ENCODE measurements at places on chromosomes 13 and 19.

- peak; percentile 63 for DNase-seq
These were observed 12.0 kb upstream of the SHFL start for GRCh38 chr19:10074153-10074552.

DNA sequence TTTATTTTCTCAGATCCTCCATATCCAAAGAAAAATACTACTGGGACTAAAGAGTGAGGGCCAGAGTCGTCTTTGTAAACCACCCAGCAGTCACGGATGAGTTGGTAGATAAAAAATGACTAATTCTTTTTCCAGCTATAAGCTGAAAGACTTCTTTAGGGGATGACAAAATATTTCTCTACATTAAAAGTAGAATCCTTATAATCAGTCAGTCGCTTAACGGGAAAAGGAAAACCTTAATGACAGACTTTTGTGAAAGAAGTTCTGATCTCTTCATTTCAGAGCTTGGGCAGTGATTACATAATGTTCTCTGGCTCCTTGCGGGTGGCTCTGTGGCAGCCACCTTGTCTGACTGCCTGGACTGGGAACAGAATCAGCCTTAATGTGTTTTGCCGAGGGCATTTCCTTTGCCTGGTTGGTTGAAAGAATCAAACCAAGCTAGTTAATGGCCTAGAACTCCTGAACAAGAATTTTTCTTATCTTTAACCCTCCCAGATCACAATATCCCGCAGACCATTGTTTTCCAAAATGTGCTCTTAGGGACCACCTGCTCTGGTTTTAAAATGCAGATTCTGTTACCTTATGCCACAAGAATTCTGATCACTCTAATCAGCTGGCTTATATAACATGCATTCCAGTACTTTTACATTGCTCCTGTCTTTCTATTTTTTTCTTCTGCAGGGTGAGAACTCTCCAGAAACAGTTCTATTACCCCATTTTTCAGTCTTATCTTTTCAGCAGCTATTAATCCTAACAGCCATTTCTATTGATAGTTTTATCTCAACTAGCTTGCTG, 2.5 kb downstream of the ITM2B start:
- DNase-seq = no peak

GRCh38 chr19:19417046-19417445, 11.6 kb downstream of the GATAD2A start:
- DNase-seq = no peak

- DNase-seq = no peak
These were observed 25.3 kb downstream of the NAXD start for GRCh38 chr13:110640591-110641029.

GRCh38 chr13:97273341-97273831, 51.3 kb downstream of the MBNL2 start:
- no peak for DNase-seq

- DNase-seq = no peak
These were observed 64.8 kb upstream of the GPR183 start for GRCh38 chr13:99371956-99372355.

GRCh38 chr19:33349319-33350289, 23.9 kb upstream of the CEBPG start:
- no peak for DNase-seq

DNA sequence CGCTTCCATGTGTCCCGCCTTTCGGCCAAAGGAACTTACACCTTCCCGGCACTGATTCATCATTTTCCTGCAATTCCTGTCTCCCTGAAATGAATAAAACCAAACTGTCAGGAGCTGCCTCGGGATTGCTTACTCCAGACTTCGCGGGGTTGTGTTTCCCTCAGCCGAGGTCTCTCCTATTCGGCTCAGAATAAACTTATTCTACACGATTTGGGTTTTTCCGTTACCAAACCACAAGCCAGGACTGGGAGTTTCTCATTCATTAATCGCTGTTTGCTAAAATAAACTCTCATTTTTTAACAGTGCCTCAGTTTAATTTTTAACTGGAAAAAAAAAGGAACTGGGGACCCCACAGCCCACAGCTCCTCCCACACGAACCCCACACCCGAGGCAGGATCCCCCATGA, 667 bp downstream of the ZNF878 start:
- DNase-seq = no peak

GRCh38 chr19:21092109-21092508, 10.1 kb downstream of the ZNF714 start:
- no peak for DNase-seq

GRCh38 chr13:95298169-95298965, 2.9 kb downstream of the ABCC4 start:
- no peak for DNase-seq

DNA sequence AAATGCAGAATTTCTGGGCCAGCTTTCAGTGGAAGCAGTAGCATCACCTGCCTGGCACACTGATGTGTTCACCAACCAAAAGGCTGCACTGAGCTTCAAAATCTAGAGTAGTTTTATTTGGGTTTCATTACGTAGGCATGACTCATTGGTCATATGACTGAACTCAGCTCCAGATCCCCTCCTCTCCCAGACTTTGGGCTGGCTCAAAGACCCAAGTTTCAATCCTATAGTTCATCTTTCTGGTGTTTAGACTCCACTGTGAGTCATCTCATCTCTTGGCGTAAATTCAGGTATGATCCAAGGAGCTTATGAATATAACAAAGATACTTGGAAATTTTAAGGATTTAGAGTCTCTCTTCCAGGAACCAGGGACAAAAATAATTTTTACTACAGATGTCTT, 17.7 kb downstream of the ZMYM5 start:
- DNase-seq = no peak

- DNase-seq = no peak
These were observed 562.4 kb downstream of the IRS2 start for GRCh38 chr13:109224033-109224432.

DNA sequence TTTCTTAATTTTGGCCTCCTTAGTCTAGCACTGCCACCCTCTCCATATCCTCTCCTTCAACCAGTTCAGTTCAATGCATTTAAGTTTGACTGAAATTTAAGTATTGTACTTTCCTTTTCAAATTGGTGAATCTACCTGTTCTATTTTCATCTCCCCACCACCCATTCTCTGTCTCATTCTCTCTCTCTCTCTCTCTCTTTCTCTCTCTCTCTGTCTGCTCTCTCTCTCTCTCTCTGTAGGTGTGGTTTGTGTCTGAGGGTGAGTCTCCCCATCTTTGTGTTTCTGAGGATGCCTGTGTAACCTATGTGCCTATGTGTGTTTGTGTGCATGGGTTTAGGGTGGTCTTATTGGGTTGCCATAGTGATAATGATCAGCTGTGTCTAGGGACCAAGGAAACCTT, 10.1 kb downstream of the PDX1 start:
- DNase-seq = no peak

DNA sequence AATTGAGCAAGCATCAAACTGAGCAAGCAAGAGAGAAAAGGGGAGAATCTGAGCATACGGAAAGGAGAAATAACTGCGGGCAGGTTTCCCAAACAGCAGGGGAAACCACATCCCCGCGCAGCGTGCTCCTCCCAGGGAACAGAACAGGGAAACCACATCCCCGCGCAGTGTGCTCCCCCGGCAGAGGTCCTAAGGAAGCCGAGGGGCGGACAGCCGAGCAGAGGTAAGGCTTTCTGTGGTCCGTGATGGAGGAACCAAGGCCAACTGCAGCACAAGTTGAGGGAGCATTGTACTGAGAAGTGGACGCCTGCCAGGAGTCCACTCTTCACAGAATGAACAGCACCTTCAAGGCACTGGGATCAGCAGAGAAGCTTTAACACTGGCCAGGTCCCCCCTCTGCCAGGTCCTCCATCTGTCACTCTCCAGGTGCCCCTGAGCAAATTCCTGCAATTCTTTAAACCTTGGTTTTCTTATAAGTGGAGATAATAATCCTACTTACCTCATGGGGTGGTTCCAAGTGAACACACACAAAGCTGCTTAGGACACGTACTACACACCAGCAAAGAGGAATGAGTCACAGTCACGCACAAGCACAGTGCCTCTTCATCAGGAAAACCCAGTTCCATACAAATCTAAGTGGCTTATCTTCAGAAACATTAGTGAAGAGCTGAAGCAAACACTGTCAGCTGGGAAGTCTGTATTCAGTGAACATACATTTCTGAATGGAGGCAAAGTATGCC, 23.0 kb upstream of the LAMP1 start:
- DNase-seq = no peak

GRCh38 chr13:37302686-37303085, 197.2 kb upstream of the CSNK1A1L start:
- no peak for DNase-seq

- DNase-seq = no peak
These were observed 98.9 kb downstream of the ESD start for GRCh38 chr13:46698014-46698413.

DNA sequence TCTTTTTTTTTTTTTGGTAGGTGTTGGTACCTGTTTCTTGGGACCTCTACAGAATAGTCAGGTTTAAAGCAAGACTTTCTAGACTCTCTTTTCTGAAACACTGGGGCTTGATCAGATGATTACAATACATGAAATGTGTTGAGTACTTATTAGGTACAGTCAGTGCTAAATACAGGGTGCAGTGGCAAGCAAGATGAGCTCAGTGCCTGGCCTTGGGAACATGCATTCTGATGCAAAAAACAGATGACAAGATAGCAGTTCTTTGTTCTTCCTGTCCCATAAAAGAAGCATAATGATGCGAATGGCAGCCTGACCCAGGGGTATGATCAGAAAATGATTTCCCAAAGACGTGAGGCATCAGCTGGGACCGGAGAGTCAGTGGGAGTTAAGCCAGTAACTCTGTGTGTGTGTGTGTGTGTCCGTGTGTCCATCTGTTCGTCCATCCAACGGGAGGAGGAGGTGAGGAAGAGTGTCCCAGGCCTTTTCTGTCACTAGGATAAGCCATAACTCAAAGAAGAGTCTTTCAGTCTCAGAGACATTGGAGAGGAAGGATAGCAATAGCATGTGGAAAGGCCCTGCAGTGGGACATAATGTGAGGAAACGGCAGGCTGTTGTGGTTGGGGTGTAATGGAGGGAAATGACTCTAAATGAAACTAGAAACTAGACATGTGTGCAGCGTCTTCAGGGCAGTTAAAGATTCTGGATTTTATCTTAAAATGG, 32.2 kb downstream of the SLAIN1 start:
- no peak for DNase-seq

DNA sequence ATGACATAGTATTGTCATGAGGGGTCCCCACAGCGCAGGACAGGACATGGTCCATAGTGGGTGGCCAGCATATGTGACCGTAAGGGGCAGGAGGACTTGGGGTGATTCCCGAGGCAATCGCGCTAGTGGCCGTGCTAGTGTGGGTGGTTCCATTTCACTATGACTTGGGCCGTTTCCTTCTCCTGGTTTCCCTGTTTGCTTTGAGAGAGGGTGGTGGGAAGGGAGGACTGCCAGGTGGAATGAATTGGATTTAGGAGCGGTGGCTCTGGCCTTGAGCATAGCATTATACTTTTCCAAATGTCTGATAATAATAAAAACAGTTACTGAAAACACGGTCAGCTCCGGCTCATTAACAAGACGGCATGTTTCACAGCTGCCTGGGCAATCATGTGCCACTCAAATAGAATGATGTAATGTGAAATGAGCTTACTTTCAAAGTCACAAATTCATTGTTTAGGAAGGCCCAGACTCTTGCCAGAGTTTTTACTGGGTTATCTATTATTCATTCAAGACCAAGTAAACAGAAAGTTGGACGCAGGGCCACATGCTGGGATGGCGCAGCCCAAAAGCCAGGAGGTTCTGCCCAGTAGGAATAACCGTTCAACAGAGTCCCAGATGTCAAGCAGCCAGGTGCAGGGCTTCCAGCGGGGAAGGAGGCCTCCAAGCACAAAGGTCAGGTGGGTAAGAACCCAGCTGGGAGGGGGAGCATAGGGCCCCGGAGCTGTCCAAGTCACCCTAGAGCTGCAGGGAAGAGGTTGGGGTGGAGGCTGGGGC, 19.6 kb upstream of the SLC15A1 start:
- DNase-seq = no peak

GRCh38 chr19:48490981-48491792, 20.4 kb downstream of the LMTK3 start:
- peak; percentile 86 for DNase-seq

- peak; percentile 7 for DNase-seq
These were observed at the start of gene SMAD9 for GRCh38 chr13:36919833-36920615. Gene SMAD9 (minus strand): TSS chr13:36920238. CDS start chr13:36879689, 40,549 bp downstream.

DNA sequence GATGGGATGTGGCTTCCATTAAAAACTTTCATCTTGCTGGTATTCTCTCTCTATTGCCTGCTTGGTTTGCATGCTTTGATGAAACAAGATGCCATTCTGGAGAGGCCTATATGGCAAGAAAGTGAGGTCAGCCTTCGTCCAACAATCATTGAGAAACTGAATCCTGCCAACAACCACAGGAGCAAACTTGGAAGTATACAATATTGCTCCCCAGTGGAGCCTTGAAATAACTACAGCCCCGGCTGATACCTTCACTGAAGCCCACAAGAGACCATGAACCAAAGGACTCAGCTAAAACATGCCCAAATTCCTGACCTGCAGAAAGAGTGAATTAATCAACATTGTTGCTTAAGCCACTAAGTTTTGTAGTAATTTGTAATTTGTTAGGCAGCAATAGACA, 82.5 kb upstream of the FGF14 start:
- DNase-seq = no peak

- peak; percentile 85 for DNase-seq
These were observed 20.0 kb downstream of the TICAM1 start for GRCh38 chr19:4811328-4812131.

GRCh38 chr13:72341904-72342303, 385.5 kb downstream of the MZT1 start:
- no peak for DNase-seq

DNA sequence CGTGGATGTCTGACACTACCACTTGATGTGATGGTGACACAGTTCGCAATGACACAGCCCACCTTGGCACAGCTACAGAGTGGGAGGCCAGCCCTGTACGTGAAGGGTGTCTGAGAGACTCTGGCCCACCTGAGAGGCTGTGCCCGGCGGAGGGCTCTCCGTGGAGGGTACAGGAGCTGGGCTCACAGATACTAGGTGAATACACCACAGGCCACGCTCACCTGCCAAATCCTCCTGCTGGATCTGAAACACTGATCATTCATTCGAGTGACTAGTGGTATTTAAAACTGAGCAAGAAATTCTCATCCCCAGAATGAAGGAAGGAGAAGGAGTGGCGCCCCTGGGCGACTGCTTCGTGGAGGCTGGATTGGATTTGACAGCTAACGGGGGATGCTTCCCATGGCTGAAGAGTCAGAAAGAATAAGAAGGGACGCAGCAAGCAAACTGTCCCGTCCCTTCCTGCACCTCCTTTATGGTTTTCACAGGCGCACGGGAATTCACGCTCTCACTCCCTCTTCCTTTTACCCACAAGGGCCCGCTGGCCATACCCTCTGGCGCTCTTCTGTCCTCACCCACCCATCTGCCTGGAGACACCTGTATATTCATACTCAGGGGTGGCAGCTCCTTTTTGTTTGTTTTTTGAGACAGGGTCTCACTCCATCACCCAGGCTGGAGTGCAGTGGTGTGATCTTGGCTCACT, 25.0 kb downstream of the CEBPG start:
- no peak for DNase-seq

- no peak for DNase-seq
These were observed 23.4 kb downstream of the CNFN start for GRCh38 chr19:42366673-42367072.

GRCh38 chr19:49688531-49689132, 762 bp upstream of the ADM5 start:
- no peak for DNase-seq
